Stomach (tissue), 19 donors: ENCODE measurements at places on chromosomes 3 and 15. TPM values are rescaled to one million over a fixed set of nuclear protein-coding genes. Genes with fewer than 3 reads are reported as not detected.

Gene LSAMP
- polyA plus RNA-seq, result 1.1 TPM

Gene SLC12A1
- not detected for polyA plus RNA-seq

Gene PAQR9
- not detected for polyA plus RNA-seq

Gene DPPA4
- not detected for polyA plus RNA-seq

Gene ANKUB1
- polyA plus RNA-seq, result not detected

Gene INTS14
- 14.9 TPM for polyA plus RNA-seq

Gene BFSP2
- 1.4 TPM for polyA plus RNA-seq

Gene GPR149
- not detected for polyA plus RNA-seq

Gene CYP8B1
- 0.10 TPM for polyA plus RNA-seq

Gene COPS2
- polyA plus RNA-seq, result 39.1 TPM

Gene CIDEC
- polyA plus RNA-seq, result 0.63 TPM

Gene ST3GAL6
- 6.1 TPM for polyA plus RNA-seq

Gene SCAP
- 30.3 TPM for polyA plus RNA-seq

Gene KNG1
- polyA plus RNA-seq, result not detected

Gene HYKK
- 5.9 TPM for polyA plus RNA-seq
